SK-N-DZ (cell line): ENCODE measurements at places on chromosomes 4 and X.

DNA sequence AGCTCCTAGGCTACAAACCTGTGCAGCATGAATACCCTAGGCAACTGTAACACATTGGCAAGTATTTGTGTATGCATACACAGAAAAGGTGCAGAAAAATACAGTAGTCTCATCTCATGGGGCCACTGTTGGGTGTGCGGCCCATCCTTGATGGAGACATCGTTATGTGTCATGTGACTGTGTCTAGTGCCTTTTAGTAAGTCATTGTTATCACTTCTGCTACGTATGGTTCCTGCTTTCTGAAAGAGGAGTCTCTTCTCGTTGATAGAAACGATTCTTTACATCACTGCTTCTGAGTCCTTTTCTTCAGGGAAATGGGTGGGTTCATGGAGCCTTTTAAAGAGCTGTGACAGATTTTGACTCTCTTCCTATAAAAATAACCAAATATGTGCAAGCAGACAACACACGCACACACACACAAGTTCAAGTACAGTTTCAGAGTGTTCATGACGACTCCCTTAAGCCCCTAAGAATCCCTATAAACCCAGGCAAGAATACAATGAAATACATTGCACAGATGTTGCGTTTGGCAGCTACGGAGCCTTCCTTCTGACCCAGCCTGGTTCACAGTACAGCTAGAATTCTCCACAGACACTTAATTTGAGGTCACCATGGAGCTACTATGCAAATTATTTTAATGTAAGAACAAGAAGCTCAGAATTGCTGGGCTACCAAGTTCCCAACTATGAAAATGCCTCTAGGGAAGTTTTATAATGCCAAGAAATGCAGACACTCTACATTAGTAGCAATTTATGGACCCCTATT lies 10.2 kb upstream of the STK32B start:
- DNase-seq: no peak

DNA sequence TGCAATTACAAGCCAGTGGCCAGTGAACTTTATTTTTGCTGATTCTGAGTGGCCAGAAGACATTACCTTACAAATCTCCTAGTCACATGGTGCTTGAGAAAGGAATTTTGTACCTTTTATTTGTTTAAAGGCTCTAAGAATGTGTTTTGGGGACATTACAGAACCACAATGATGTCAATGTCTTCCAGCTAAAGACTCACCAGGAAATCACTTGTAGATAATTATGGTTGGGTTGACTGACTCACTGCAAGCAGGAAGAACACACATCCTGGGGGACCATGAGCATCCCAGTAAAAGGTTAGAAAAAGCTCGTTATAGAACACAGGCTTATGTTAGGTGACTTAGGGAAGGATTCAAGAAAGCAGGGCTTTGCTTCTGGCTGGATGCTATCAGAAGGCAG lies 119.4 kb upstream of the FAM9B start:
- DNase-seq: no peak

GRCh38 chrX:140510306-140510676 lies 5.4 kb upstream of the SOX3 start:
- DNase-seq: no peak

DNA sequence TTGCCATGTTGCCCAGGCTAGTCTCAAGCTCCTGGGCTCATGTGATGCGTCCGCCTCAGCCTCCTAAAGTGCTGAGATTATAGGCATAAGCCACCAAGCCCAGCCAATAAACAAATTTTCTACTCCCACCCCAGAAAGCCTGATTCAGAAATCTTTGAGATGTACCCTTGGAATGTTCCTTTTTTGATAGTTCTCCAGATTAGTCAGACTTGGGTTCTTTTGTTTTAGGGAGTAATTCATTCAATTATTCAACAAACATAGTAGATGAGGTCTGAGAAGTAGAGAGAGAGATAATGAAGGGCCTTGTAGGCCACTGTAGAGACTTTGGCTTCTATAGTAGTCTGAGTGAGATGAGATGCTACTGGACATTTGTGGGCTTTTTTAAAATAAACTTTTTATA lies 27.8 kb downstream of the RP2 start:
- no peak for DNase-seq

DNA sequence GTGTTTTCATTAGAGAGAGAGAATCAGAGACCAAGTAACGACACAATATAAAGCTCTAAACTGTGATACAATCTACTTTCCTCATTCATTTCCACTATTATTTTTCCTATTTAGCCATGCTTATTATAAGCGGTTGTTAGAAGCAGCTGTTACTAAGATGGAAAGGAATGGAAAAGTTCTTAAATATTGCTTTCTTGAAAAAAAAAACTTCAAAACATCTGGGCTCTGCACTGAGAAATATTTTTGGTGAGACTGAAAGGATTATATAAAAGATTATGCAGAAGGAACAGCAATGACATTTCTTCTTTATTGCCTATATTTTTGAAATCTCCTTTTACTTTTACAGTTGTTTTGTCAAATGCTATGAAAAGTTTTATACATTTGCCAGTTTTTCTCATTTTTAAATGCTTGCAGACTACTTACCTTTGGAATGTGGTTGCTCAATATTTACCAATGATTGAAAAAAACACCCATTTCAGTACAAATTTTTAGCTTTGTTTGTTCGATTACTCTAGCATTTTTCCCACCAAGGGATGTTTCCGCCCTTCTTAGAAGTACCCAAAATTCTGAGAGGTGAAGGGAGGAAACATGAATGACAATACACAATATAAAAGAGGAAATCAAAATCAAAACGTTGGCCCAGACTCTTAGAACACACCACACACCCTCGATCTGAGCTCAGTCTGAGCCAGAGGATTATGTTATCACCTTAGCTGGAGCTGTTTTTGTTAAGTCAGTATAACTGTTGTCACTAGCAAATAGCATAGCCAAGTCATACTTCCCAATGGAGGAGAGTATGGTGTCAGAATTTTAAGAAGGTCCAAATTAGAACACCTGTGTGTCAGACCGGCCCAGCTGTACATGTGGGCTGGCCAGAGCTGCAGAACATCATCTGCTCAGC lies 18.4 kb downstream of the DKK2 start:
- no peak for DNase-seq

GRCh38 chr4:56730097-56730496 lies 49.0 kb upstream of the HOPX start:
- DNase-seq: no peak

DNA sequence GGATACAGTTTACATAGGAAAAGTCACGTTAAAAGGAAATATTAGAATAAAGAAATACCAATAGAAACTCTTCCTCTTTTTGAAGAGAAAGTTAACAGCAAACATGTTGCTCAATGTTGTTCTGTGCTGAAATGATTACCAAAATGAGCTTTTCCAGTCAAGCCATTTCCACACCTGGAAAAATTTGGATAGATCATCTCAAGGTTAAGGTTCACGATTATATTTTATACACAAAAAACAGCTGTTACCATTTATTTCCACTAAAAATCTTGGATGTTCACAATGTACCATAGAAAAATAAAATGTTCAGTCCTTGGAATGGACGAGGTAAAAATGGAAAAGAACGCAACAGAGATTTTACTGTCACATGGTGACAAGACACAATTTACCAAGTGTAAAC lies 218.7 kb downstream of the SCFD2 start:
- DNase-seq: no peak

- no peak for DNase-seq
These were observed 8.4 kb upstream of the SLC6A14 start for GRCh38 chrX:116427978-116428377.

- no peak for DNase-seq
These were observed 156.1 kb downstream of the FRAS1 start for GRCh38 chr4:78213218-78213617.

DNA sequence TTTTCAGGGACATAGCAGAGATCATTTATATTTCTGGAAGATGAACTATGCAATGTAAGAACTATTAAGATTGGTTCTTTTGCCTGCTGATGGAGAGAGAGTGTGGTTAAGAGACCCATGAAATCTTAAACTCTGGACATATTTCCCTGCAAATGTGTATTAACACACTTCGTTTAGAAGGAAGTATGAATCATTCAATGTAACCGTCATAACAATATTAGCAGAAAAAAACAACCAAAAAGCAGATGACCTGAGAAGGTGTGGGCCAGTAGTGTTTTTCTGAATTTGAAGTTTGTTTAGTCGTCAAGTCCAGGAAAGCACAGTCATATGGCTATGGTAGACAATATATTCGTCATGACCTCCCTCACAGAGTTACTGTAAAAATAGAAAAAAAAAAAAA lies 2.5 kb upstream of the TMPRSS11D start:
- no peak for DNase-seq

GRCh38 chr4:15002659-15003400 lies 549 bp downstream of the CPEB2 start:
- peak; percentile 74 for DNase-seq

- DNase-seq: no peak
These were observed 73.9 kb downstream of the ARHGAP6 start for GRCh38 chrX:11591723-11592346.

DNA sequence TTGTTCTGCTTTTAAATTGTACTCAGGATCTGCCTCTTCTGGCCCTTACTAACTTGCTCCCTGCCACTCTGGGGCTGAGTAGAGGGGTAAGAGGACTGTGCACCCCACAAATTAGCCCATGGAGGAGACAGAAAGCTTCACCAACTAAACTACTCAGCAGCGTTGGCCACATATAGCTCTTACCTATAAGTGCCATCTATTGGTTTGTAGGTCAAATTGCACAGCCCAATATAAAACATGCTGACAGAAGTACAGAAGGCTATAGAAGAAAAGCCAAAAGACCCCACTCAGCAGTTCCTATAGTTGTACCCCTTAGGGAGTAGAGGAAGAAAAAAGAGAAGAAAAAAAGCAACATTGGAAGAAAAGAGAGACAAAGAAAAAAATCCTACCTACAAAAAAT lies 341.2 kb upstream of the FMR1 start:
- no peak for DNase-seq

- DNase-seq: no peak
These were observed 136.8 kb downstream of the ADGRL3 start for GRCh38 chr4:61336916-61337315.

DNA sequence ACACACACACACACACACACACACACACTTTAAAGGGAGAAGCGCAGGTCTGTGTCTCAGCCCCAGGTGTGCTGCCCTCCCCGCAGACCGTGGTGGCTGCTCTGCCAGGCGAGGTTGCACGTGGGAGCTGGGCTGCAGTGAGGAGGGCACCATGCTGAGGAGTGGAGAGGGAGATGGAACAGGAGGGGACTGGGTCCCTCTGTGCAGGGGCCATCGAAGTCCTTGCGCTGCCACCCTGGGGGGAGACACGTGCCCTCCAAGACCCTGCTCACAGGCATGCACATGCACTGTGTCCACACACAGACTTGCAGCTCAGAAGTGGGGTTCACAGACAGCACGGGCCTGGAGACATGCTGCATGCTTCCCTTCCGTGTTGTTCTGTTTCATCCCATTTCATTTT lies 65.5 kb upstream of the HGFAC start:
- DNase-seq: no peak

- DNase-seq: no peak
These were observed 311.1 kb downstream of the CAMK2D start for GRCh38 chr4:113450295-113451080.

- DNase-seq: no peak
These were observed 1.6 kb downstream of the TBC1D14 start for GRCh38 chr4:6910960-6911874.

GRCh38 chr4:163540977-163541376 lies 46.5 kb downstream of the TMA16 start:
- DNase-seq: no peak

- DNase-seq: no peak
These were observed 47.7 kb upstream of the ADGRL3 start for GRCh38 chr4:61152433-61152832.

- DNase-seq: no peak
These were observed 519.8 kb downstream of the TRIML1 start for GRCh38 chr4:188658958-188659522.

DNA sequence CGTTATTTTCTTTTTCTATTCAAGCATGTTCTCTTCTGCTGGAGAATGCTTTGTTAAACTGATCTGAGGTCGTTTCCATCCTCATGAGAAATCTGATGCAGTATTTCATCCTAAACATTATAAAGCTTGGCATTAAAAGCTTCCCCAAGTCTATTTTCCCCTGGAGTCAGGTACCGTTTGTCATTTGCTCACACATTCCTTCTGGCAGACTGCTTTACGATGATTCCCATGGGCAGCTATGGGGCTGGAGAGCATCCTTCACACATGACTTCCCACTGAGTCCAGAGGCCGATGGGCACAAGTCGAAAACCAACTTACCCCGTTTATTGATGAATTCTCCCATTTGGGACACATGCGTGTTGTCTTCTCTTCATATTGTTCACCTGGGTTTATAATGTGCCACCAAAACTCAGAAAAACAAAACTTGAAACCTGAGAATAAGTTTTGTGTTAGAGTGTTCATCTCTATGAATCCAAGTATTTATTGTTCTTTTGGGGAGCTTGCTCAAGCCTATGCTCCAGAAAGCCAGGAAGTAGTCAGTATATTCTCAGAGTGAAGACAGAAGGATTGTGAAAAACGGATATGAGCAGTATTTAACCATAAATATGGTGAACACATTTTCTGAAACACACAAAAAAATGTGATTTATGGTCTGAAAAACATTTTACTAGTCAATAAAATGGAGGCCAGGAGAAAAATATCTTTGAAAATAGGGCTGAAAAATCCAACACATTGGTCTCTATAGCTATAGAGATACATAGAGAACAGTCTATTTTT lies 298.8 kb upstream of the NOCT start:
- no peak for DNase-seq

- DNase-seq: no peak
These were observed 220.0 kb downstream of the NWD2 start for GRCh38 chr4:37464373-37465128.

- DNase-seq: no peak
These were observed 100.0 kb downstream of the ADRA2C start for GRCh38 chr4:3865986-3866812.

- peak; percentile 97 for DNase-seq
These were observed at the start of gene APBB2 for GRCh38 chr4:41214136-41214824. TSS of gene APBB2 (minus strand) at chr4:41214542. CDS start at chr4:41033254, 181,288 bp downstream.
